ENCODE measurements at places on chromosomes 12 and 14.

- DNase-seq: no peak
Observed at GRCh38 chr12:122944605-122945592, 21.4 kb downstream of the ABCB9 start.

GRCh38 chr12:107449891-107450290 lies 235.7 kb upstream of the PWP1 start:
- no peak for DNase-seq

DNA sequence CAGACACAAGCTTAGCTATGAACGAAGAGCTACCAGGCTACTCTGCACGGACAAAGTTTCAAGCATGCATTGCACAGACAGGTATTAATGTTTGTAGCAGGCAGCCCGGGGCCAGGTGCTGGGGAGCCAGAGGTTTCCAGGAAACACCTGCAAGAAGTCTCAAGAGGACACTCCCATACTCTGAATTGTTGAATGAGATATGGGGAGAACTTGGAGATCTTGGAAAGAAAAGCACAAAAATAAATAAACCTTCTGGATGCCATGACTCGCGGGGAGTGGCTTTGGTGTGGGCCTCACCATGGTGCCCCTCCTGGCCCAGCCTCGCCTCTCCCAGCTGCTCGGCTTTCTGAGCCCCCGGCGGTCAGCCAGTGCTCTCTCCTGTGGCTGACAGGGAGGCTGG lies 186.8 kb downstream of the TTC7B start:
- DNase-seq: no peak

DNA sequence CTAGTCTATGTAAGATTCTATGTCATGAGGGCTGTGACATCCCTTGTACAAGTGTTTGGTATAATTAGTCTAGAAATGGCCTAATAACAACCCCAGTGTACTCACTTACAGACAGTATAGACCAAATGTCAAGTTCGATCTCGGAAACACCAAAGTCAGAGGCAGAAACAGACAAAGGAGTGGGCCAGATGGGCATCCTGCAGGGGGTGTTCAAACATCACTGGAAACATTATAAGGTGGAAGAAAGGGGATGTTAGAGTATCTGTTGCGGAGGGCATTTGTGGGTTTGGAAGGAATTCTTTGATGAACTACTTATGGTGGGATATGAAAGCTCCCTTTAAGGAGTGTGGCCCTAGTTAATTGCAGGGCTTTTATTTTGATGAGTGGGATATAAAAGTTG lies 134.6 kb downstream of the ESR2 start:
- no peak for DNase-seq

DNA sequence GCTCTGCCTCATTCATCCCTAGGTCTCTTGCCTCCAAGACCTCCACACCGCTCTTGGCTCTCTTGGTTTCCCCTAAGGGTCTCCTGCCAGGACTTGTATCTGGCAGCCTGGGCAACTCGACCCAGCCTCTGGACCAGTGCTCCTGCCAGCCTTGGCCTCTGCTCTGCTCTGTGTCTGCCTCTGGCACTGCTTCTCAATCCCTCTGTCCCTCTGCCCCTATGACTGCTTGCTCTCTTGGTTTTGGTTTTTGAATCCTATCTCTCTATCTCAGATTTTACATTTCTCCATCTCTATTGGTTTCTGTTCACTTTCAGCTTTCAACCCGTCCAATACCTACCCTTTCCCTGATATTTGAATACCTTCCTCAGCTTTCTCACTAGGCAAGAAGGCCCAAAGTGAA lies 6.3 kb downstream of the ITGA5 start:
- DNase-seq: no peak

DNA sequence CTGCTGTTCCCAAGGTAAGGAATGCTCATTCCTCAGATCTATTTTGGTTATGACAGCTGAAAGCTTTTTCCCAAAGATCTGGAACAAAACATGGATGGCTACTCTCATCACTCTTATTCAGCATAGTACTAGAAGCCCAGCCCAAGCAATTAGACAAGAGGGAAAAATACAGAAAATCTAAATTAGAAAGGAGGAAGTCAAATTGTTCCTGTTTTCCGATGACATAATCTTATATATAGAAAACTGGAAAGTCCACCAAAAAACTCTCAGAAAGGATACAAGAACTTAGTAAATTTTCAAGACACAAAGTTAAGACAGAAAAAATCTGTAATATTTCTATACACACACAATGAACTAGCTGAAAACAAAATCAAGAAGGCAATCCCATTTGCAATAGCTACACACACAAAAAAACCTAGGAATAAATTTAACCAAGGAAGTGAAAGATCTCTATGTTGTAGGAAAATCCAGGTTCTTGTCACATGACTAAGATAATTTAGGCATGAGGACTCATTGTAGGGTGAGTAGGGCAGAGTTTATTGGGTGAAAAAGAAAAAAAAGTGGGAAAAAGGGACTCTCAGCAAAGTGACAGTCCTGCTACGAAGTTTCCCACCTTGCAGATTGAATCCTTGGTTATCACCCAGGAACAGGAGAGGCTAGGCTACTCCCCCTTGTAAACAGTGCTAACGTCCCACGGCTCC lies 28.6 kb upstream of the KLRB1 start:
- DNase-seq: no peak

- DNase-seq: no peak
Observed at GRCh38 chr12:132658149-132658894, 28.8 kb downstream of the POLE start.

DNA sequence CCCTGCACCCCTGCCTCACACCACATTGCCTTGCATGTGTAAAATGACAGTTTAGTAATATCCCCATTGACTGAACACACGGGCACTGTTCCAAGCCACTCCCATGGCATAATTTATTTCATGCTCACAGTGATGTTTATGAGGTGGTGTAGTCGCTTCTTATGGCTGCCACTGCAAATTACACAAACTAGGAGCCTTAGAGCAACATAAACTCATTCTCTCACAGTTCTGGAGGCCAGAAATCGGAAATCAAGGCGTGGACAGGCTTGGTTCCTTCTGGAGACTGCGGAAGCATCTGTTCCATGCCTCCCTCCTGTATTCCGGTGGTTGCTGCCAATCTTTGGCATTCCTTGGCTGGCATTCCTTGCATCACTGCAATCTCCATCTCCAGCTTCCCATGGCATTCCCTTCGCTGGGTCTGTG lies 97.3 kb downstream of the RIN3 start:
- no peak for DNase-seq

GRCh38 chr14:94601884-94602391 lies 10.3 kb upstream of the SERPINA3 start:
- DNase-seq: no peak

DNA sequence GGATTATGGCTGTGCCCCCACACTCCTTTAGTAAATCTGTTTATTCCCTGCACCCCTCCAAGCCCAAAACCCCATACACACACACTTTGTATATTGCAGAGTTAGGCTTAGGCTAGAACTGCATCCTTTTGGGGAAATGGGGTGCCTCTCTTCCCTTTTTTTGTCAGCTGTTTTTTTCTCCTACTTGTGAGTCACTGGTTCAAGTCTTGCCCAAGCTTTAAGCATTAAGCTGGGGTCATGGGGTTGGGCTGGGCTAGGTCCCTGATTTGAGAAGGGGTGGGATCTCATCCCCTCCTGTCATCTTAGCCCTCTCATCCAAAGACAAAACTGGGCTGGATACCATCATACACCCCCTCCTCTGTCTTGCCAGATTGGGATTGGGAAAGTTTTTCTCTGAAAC lies 1.6 kb downstream of the LRP1 start:
- no peak for DNase-seq

DNA sequence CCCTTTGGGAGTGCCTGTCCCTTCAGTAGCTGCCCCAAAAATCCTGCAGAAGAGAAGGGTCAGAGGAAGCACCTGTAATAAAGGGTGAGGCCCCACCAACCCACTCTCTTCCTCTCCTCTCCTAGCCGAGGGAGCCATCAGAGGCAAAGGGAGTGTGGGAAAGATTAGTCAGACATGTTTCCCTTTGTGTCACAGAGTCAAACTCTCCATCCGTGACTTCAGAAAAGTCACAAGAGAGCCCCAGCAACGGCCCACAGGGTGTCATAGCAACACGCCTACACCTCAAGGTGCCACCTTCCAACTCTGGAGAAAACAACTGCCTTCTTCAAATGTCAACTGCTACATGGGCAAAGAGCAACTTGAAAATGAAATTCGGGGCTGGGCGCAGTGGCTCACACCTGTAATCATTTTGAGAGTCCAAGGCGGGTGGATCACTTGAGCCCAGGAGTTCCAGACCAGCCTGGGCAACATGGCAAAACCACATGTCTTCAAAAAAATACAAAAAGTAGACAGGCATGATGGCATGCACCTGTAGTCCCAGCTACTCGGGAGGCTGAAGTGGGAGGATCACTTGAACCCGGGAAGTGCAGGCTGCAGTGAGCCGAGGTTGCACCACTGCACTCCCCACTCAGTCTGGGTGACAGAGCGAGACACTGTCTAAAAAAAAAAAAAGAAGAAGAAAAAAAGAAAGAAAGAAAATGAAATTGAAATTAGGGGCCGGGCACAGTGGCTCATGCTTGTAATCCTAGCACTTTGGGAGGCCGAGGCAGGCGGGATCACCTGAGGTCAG lies 17.7 kb upstream of the CD27 start:
- peak; percentile 70 for DNase-seq

DNA sequence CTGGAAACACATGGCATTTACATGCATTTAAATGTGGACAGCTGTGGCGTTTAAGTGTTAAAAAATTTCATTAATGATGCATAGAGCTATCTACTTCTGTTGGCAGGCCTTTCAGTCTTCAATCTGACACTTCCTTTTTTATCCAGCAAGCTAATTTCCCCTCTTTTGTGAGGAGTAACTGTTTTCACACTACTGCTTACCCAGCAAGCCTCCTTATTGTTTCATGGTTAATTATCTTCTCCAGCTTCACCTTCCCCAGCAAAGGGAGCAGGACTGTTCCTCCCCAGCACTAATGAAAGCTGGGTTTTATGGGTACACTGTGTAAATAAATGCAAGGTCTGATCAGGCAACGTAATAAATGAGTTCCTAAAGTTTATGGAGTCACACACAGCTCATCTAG lies 129.4 kb upstream of the NPAS3 start:
- no peak for DNase-seq

- no peak for DNase-seq
Observed at GRCh38 chr14:59359431-59360124, 105.6 kb downstream of the GPR135 start.

GRCh38 chr14:100867631-100868315 lies 35.7 kb downstream of the RTL1 start:
- no peak for DNase-seq

DNA sequence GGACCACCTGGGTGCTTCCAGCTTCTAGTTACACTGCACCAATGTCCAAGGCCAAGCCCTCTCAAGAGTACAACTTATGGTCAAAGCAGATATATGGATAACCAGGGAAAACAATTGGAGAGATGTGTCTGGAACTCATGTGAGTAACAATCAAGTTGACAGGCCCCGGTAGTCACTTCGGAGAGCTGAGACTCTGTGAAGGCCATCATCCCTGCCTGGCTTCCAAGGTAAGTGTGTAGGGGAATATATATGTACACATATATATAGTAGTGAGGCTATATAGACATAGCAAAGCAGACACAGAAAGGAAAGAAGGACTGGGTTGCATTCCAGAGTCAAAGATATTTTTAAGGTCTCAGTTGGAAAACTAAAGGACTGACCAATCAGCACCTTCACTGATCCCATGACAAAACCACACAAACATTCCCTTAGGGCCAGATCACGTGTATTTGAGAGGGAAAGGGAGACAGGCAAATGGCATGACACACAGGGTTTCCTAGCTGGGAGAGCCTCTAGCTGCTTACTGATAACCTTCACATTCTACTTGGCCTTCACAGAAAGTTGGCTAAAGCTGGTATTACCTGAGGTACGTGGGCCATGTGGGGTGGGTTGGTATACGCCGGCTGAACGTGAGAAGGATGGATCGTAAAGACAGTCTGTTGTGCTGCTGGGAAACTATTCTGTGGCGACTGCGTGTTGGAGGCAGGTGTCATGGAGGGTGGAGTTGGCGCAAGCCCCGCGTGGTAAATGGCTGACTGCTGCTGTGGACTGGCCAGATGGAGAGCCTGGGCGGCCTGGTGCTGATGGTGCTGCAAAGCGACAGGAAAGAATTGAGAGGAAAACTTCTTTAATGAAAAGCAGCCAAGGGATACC lies 50.0 kb downstream of the SH2B3 start:
- no peak for DNase-seq

DNA sequence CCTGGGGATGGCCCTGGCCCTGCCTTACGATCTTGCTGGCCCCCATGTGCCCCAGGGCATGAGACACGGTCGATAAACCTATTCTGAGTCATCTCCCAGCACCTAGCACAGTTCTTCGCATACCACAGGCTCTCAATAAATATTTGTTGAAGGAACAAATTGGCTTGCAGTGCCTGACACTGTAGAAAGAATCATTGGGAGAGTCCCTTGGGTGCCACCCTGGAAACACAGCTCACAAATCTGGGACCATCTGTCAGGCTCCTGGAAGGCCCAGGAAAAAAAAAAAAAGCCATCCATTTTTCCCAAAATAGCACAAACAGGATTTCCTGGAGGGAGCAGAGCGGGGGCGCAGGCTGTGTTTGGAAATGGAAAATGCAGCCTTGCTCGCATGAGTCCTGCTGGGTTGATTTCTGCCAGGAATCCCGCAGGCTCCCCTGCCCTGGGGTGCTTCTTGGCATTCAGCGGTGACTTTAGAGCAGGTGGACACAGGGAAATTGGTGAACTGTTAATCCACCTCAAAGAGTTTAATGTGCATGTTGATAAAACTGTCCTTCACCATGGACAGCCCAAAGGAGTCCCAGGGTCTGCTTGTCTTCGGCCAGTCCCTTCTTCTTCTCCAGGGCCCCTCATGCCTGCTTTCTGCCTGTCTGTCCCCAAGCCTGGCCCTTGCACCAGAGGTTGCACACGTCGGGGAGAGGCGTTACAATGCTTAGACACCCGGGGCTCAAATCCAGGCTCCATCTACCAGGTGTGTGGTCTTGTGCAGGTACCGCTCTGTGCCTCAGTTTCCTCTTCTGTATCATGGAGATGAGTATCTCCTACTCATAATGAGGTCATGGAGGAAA lies 106.1 kb upstream of the RFLNA start:
- no peak for DNase-seq

GRCh38 chr12:119204131-119204530 lies 25.4 kb downstream of the HSPB8 start:
- no peak for DNase-seq

DNA sequence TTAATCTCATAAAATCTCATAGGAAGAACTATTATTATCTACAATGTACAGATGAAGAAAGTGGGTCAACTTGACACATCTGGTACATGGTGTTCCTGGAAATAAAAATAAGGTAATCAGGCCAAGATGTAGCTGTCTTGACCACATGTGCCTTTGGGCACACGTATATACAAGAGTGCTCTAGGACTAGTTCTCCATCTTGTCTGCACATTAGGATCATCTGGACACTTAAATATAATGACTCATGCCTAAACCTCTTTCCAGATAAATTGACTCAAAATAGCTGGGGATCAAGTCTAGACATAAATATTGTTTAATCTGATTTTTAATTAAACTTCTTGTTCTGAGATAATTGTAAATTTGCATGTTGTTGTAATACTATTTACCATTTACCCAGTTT lies 182.6 kb downstream of the CNTN1 start:
- DNase-seq: no peak

GRCh38 chr14:98507264-98507663 lies 764.7 kb downstream of the BCL11B start:
- DNase-seq: no peak

GRCh38 chr14:52961060-52961639 lies 10.3 kb upstream of the FERMT2 start:
- DNase-seq: peak; percentile 29

GRCh38 chr14:100065111-100065871 lies at the start of gene EVL:
Gene EVL (plus strand): TSS chr14:100065422. CDS start chr14:100065501, 79 bp downstream.
- peak; percentile 70 for DNase-seq

Measured in activated T-cell treated with anti-CD3 and anti-CD28 coated beads for 1 hour (primary cell).